NCI-H2227 treated with DMSO at 0.1 percent for 48 hours (cell line): ENCODE measurements at places on chromosomes 1 and 21.

- DNase-seq, result no peak
Observed at GRCh38 chr21:36788120-36788638, 89.3 kb downstream of the SIM2 start.

DNA sequence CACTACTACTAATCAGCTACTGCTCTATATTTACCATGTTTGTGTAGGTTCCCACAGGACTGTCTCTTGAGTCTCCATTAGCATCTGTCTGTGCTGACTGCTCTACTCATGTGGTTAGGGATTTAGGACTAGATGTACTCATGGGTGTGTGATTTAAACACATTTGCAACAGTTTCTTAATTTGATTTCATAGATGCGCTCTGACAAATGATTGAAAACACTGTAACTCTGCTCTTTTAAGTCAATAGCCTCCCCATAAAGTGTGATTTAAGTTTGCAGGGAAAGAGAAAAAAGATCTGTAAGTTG is 809.3 kb downstream of the NCAM2 start:
- no peak for DNase-seq

DNA sequence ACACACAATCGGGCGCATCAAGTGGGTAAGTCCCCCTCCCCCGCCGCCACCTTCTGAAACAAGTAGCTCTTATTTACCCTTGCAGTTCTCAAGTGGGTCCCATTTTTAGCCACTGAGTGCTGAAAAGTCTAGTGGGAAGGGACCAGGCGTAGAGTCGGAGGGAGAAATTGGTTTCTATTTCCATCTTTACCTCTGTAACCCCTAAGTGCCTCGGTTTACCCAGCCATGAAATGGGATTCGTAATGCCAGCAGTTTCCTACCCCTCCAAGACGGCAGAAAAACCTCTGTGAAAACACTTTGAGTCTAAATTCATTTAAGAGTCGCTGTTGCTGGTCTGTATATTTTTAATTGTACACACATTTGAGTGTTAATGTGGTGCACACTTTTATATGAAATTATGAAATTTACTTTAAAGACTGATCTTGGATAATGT is 928 bp downstream of the TLCD4 start:
- DNase-seq, result peak; percentile 29

DNA sequence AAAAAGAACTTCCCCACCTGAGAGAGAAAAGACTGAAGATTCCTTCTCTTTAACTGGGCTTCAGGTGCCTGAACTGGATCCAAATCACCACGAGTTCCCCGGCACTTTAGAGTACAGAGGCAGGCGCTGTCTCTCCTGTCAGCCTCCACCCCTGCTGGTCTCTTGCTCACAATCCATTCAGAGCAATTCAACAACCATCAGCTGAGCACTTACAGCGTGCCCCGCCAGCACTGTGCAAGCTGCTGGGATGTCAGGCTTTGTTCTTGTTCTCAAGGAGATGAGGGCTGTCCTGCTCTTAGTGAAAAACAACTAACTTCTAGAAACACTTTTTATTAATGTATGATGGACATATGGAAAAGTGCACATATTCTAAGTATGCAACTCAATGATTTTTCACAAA is 68.7 kb upstream of the VAMP3 start:
- DNase-seq, result peak; percentile 79

- no peak for DNase-seq
Observed at GRCh38 chr1:11101347-11101746, 1.7 kb upstream of the EXOSC10 start.

GRCh38 chr1:93672477-93673162 is 9.0 kb downstream of the BCAR3 start:
- no peak for DNase-seq

- DNase-seq, result no peak
Observed at GRCh38 chr1:117810553-117810952, 118.9 kb downstream of the GDAP2 start.

DNA sequence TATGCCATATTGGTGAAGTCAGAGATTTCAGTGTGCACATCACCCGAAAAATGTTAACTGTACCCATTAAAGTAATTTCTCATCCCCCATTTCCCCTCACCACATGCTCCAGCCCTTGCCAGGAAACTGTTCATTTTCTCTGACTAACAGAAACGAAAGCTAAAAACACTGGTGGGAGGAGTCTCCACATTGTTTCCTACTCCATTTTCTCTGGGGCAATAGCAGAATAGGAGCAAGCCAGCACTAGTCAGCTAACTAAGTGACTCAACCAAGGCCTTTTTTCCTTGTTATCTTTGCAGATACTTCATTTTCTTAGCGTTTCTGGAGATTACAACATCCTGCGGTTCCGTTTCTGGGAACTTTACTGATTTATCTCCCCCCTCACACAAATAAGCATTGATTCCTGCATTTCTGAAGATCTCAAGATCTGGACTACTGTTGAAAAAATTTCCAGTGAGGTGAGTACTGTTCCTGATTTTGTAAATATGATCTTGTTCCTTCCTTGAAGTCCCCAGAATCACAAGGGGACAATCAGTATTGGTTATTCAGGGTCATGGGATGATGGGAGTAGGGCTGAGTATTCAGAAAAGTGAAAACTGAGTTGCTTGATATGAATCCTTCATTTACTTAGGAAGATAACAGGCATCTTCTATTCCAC is at the start of gene IFI16:
TSS of gene IFI16 (plus strand) at position 204 of the 658 bp plus-strand sequence. CDS start 4,774 bp downstream, outside the sequence.
- DNase-seq, result no peak

- DNase-seq, result no peak
Observed at GRCh38 chr1:185666582-185666981, 67.6 kb upstream of the HMCN1 start.

DNA sequence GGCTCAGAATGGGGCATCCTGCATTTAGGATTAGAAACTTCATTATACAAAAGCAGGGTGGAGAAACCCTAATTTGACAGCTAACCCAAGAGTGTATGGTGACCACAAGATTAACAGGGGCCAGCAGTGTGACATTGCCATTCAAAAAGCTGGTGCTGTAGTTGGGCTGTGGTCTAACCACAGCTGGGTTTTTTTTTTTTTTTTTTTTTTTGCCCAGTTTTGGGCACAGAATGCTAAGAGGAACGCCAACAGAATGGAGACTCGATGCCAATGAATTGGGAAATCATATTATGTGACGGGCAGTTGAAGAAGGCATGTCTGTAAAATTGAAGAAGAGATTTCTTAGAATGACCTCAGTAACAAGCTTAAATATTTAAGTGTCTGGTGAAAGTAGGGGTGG is 58.4 kb downstream of the NFIA start:
- DNase-seq, result no peak

- no peak for DNase-seq
Observed at GRCh38 chr1:29650041-29650400, 413.7 kb downstream of the PTPRU start.

DNA sequence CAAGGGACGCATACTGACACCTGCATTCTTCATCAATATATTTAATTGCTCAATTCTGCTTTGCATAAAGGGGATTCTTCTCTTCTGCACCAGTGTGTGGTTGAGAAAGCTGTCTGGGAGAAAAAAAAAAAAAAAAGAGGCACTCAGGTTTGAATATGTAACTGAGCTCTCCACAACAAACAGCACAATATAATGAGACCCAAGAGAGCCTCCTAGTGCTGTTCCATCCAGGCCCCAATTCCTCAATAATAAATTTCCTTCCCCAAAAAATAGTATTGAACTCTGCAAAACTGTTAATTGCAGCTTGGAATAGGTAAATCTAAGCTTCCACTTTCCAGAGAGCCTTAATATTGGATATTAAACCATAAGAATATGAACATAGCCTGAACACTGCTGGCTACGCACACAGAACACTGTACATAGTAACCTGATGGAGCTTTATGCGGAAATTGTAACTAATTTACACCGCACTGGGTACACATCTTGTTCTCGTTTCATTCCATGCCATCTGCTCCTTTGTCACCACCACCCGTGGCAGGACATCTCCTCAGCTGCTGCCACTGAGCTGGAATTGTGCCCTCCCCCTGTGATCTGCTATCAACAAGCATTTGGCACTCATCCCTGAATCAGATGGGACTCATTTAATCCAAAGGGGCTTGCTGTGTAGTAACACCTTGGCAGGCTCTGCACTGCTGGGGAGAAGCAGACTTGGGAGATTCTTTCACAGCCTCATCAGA is 272.0 kb downstream of the HHIPL2 start:
- no peak for DNase-seq

GRCh38 chr1:107550358-107550757 is 409.5 kb downstream of the NTNG1 start:
- DNase-seq, result no peak

DNA sequence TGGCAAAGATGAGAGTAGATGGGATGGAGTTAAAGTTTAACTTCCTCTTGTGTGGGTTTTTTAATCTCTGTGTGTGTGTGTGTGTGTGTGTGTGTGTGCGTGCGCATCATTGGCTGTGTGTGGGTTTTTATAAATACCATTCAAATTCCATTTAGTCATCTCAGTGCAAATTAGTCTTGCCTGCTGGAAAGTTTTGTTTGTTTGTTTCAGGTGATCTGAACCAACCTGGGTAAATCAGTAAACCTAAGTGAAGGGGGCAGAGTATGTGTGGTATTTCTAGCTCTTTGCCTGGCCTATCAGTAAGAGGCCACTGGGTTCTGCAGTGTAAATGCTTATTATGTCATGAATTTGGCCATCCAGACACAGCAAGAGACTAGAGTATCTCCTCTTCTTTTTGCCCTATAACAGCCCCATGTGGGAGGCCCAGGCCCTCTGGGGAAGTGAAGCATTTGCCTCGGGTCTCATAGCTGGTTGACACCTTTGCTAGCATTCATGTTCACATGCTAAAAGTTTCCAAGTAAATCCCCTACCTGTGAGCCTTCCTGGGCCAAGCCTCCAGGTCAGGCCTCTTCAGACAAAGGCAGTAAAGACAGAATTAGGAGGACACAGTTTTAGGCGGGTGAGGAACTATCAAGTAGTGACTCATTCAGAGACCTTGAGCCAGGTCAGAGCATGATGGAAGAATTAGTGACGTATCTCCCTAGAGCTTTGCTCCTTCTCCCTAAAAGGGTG is 14.7 kb downstream of the INTS3 start:
- DNase-seq, result no peak

DNA sequence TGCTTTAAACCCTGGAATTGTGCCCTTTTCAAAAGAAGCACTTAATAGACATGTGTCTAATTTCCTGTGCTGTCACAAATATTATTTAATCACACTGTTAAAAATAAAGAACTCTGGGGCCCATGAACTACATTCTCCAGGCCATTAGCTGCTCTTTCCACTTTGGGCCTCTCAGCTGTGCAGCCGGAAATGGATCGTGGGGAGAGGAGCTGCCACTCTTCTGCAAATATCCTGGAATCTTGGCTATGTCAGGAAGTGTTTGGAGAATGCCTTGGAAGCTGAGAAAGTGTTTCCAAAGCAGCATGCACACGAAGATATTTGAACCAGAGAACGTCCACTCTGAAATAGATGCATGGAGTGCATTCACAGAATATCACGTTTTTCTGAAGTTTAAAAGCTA is 27.5 kb upstream of the VPS26C start:
- no peak for DNase-seq

- DNase-seq, result no peak
Observed at GRCh38 chr21:29449306-29449950, 150.7 kb downstream of the BACH1 start.

DNA sequence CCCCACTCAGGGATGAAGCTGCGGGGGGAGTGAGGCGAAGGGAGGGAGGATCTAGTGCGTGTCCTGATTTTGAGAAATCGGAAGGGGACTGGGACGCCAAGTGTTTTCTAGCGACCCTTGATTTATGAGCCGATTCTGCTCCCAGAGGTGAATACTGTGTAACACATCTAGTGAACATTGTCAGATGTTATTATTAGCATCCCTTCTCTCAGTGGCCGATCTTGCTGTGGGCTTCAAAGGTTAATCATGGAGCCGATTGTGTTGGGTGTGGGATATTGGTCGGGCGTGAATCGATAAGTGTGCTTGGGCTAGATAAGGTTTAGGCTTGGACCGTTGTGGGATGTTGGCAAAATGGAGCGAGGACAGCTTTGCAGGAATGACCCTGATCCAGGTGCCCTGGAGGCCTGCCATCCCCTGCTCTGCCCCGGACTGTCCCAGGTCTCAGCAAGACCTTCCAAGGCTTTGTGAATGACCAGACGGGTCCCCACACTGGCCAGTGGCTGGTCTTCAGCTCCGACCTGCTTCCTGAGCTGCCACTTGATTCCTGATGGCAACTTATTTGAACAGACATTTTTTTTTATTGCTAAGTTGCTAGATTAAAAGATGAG is 2.2 kb downstream of the AJAP1 start:
- no peak for DNase-seq

DNA sequence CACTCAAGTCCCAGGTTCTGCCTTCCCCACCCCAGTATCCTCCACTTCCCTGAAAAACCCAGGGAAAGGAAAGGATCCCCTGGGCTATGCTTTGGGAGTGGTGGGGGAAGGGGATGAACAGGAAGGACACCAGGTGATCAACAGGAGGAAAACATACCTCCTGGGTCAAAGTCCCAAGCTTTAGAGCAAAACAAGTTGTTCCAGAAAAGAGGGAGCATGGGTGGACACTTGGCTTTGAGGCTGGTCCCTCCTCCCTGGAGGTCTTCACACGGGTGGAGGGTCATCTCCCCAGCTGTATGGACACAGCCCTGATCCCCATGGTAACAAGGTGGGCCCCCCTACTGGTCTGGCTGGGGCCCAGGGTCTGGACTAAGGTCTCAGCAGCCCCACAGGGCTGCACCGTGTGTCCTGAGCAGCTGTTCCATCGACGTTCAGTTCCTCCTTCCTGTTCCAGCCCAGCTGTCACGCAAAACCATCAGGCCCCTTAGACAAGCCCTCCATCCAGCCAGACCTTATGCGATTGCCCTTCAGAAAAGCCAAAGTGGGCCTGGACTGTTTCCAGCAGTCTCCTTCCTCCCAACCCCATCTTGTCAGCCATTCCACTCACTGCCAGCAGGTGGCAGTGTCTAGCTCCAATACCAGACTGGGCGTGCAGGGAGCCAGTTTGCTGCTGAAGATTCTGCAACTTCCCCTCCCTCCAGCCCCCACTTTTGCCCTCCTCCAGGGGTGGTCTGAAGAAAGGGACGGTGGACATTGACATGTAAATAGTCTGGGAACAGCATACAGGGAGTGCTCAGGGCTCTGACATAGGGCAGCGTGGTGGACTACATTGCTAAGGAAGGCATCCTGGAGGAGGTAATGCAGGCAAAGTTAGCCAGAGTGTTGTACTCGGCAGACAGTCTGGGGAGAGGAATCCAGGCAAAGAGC is 2.9 kb upstream of the PDZK1IP1 start:
- peak; percentile 63 for DNase-seq

DNA sequence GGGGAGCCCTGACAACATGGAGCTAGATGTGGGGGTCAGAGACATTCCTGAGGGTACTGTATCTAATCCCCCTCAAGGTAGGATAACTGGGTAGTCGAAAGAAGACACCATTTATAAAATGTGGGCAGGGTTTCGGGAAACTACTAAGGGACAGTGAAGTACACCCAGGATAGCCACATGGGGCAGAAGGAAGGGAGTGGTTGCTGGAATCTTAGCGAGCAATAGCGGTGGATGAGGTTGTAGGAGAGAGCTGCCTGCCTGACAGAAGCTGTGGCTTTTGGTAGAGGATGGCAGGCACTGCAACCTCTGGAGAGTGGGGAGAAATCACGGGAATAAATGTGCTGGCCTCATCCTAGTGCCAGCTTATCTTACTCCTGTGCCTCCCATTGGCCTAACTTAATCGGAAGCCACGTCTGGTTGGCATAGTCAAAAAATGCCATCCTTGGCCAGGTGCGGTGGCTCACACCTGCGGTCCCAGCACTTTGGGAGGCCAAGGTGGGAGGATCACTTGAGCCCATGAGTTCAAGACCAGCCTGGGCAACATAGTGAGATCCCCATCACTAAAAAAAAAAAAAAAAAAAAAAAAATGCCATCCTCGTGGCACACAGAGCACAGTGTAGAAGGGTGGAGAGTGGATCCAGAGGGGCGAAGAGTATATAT is 23.4 kb upstream of the MAPKAPK2 start:
- DNase-seq, result no peak

GRCh38 chr1:219058891-219059820 is 114.5 kb upstream of the LYPLAL1 start:
- DNase-seq, result no peak
